ENCODE measurements at places on chromosomes 4 and X. TPM values are rescaled to one million over a fixed set of nuclear protein-coding genes. Genes with fewer than 3 reads are reported as not detected.

GRCh38 chr4:98573791-98574190, 84.6 kb downstream of the TSPAN5 start:
- no peak for DNase-seq

DNA sequence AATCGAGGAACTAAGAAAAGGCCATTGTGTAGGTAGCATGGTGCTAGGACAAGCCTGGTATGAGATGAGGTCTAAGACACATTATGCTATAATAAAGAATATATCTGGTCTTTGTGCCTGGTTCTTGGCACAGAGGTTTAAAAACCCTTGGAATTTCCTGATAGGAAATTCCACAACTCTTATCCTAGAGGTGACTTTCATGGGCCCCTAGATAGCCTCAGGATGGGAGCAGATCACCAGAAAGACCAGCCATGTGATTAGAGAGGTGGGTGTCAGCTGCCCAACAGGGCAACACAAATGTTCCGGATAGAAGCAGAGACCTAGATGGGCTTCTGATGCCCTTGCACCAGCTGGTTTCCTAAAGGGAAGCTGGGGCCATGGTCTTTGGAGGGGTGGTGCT, 107.2 kb downstream of the SCD5 start:
- no peak for DNase-seq

- DNase-seq = no peak
Observed at GRCh38 chr4:77226939-77227705, 70.1 kb downstream of the CCNG2 start.

GRCh38 chr4:55036405-55036804, 89.0 kb downstream of the KDR start:
- DNase-seq = no peak

The PABPC1L2A gene
- not detected for polyA plus RNA-seq

Measured in HepG2 (cell line).